M059J (cell line): ENCODE measurements at places on chromosomes 3 and 15. TPM values are rescaled to one million over a fixed set of nuclear protein-coding genes. Genes with fewer than 3 reads are reported as not detected.

Gene CFAP92
- total RNA-seq, result 0.27 TPM in 1 of 2 replicates, not detected in the other

DNA sequence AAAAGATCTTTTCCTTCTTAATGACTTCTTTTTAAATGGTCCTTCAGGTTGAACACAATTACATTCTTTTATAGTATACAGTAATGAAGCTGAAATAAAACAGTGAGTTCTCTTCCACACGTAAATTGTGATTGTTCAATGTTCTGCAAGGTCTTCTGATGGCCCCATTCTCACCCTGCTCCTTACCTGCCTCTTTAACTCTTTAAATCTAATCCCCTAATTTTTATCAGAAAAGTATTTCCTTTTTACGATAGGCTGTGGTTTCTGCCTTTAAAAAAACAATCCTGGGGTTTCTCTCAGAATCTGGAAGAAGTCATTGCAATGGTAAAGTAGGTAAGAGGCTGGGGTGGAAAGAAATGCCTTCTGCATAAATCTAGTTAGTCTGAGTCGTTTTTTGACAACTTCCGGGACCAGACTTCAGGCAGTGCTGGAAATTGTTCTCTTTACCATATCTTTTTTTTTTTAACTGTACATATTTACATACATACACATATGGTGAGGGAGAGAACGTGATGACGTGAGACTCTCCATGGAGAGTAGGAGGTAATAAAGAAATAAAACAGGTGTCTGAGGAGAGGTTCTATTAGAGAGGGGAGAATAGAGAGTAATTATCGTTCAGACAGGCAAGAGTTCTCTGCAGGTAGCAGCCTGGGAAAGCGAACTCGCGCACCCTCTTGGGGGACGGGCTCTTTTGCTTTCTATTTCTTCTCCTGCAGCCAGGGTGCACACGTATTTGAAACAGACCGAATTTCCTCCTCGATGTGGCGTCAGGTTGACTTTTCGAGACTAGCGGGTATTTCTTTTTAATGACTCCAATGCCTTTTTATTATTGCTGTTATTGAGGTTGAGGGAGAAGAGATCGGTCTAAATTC lies at the start of gene SIDT1:
TSS of gene SIDT1 (plus strand) at position 730 of the 872 bp plus-strand sequence. CDS start 467 bp downstream, outside the sequence.
- peak; percentile 35 for DNase-seq

DNA sequence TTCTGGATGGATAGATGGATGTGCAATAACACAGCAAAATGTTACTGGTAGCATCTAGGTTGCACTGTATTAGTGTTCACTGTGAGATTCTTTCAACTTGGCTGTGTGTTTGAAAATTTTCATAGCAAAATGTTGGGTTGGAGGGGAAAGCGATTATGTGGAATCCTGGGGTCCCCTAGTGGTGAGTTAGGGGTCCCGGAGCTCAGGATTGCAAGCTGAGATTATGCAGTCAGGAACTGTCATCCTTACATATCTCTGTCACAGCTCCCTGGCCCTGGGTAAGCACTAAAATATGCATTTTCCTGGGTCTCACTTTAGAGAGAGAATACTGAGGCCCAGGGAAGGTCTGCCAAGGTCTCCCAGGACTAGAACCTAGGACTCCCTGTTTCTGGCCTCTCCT lies 77.2 kb downstream of the CEMIP start:
- DNase-seq, result no peak

- DNase-seq, result no peak
Observed at GRCh38 chr3:63933459-63933858, 21.3 kb upstream of the SCAANT1 start.

Gene P2RY12
- total RNA-seq, result not detected in 2 replicates

DNA sequence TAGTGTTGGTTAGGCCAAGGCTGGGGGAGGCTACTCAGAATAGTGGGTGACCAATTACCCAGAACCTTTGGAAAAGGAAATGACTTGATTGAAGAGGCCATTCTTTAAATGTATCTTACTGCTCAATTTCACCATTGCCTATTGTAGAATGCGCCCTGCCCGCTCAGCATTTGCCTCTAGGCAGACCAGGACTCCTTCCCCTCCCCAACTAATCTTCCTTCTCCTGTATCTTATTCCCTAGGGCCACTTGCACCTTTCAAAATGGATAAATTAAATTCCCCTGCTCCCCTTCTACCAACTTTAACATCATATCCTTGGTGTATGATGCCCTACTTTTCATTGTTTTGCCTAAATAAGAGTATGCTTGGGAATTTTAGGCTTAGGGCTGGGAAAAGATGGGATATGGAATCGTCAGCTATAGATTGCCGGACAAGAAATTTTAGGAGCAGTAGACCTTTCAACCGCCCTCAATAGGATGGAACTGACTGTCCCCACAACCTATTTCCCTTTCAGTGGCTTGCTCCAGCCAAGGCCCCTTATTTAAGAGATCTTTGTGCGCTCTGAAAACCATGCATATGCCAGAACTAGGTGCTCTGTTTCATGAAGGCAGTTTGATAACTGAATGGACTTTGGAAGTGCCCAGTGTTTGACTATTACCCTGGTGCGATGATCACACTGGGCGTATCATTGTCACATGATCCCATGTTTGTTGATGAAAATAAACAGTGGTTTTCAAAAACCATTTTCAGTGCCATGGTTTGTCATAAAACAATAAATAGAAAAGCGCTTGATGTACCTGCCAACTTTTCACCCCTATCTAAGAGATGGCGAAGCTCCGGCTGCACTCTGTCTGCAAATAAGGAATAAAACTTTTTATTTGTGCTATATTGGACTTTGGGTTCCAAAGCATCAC lies 74.3 kb upstream of the TSEN2 start:
- no peak for DNase-seq
